RKO (cell line): ENCODE measurements at places on chromosomes 11 and 22.

GRCh38 chr11:31960126-31960525 lies 130.7 kb upstream of the RCN1 start:
- no peak for DNase-seq

- DNase-seq: no peak
These were observed 115.5 kb downstream of the MSANTD4 start for GRCh38 chr11:105906517-105906916.

DNA sequence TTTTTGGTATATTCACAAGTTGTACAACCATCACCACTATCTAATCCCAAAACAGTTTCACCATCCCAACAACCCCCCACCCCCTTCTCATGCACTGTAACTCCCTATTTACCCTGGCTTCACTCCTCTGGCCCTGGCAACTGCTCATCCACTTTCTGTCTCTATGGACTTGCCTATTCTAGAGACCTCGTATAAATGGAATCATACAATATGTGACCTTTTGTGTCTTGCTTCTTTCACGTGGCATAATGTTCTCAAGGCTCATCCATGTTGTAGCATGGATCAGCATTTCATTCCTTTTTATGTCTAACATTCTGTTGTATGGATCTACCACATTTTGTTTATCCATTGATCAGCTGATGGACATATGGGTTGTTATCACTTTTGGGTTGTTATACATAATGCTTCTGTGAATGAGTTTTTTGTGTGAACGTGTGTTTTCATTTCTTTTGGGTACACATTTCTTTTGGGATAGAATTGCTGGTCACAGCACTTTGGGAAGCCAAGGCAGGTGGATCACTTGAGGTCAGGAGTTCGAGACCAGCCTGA lies 46.1 kb downstream of the GDPD5 start:
- no peak for DNase-seq

DNA sequence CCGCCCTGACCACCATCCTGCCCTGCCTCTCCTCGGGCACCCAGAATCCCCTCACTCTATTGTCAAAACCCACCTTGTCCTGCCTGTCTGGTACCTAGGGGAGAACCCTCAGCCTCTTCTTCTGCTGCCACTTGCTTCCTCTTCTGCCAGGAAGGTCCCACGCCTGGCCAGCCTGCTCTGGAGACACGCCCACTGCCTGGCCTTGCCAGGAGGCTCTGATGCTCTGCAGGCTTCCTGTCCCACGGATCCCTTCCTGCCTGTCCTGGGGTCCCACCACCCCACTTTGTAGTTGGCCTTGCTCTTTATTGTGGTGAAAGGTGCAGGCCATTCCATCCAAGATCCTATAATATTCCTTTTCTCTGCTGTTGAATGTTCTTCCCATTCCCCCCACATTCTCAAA lies 63.4 kb downstream of the BMAL1 start:
- DNase-seq: no peak

GRCh38 chr11:133988686-133989410 lies 32.1 kb upstream of the IGSF9B start:
- DNase-seq: no peak

- no peak for DNase-seq
These were observed 59.1 kb downstream of the RASSF10 start for GRCh38 chr11:13068211-13068610.

- no peak for DNase-seq
These were observed 12.4 kb downstream of the TENM4 start for GRCh38 chr11:79428406-79428805.

DNA sequence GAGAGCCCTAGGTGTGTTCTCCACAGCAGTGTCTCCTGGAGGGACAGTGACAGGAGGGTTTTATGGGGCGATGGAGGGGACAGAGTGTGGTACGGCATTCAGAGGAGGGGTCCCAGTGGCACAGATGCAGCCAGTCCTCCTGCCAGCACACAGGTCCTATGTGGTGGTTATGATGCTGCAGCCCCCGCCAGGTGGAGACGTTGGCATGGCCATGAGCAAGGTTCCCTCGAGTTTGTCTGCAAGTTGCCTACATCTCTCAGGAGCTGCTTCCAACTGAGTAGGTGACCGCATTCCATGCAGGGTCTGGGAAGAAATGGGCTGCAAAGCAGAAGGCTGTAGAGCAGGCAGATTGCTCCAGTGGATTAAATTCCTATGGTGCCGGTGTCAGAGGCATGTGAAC lies 646.0 kb downstream of the TBC1D22A start:
- DNase-seq: peak; percentile 14

- DNase-seq: peak; percentile 52
These were observed 1.3 kb downstream of the TBRG1 start for GRCh38 chr11:124623861-124624525.

DNA sequence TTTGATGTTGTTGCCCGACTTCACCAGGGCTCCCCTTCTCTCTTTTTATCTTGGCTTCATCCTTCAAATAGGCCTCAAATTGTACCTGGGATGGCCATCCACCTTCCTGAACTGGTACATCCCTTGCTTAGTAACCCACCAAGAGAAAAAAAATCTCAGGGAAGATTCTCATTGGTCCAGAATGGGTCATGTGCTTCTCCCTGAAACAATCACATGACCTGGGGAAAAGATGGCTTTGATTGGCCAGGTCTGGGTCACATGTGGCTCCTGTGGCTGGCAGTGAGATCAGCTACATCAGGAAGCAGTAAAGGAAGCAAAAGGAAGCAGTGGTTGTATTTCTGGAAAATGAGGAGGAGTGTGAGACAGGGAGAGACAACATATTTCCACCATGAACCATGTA lies 540.2 kb downstream of the MIAT start:
- DNase-seq: no peak

GRCh38 chr11:134254433-134255183 lies 1.2 kb downstream of the ACAD8 start:
- DNase-seq: peak; percentile 19

GRCh38 chr11:23780231-23780630 lies 716.6 kb upstream of the LUZP2 start:
- DNase-seq: no peak

- no peak for DNase-seq
These were observed 2.1 kb upstream of the LRFN4 start for GRCh38 chr11:66854729-66855211.

GRCh38 chr11:68431984-68432645 lies 28.4 kb upstream of the PPP6R3 start:
- DNase-seq: no peak

- no peak for DNase-seq
These were observed 8.0 kb upstream of the CLCF1 start for GRCh38 chr11:67381244-67381972.

- DNase-seq: no peak
These were observed 10.8 kb downstream of the PANX1 start for GRCh38 chr11:94139416-94139815.

GRCh38 chr11:58433638-58434203 lies 5.8 kb upstream of the OR5B2 start:
- no peak for DNase-seq

DNA sequence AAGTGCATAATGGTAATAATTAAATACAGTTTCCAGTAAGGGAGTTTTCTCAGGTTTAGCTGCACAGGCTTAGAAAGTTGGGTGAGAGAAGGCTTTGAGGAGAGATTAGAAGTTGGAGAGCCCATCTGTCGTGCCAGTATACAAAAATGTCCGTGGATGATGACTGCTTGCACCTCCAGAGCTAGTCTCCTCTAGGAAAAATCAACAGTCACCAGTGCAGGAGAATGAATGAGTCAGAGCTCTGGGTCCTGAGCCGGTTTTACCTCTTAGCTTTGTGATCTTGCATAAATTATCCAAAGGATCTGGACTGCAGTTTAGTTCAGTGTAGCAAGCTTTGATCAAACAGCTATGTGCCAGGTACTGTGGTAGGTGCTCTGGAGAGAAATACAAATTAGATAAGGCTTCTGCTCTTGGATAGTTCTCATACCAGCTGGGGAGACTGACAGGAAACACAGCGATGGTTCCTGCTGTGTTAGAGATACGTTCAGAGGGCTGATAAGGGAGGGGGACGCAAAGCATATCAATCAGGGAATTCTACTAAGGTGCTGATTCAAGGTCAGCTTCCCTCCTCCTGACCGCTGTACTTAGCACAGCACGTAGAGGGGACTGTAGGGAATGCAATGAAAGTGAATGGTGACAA lies 125.9 kb downstream of the TEAD1 start:
- DNase-seq: no peak
